Posterior vena cava (tissue), 2 donors: ENCODE measurements at places on chromosomes 7 and 10. TPM values are rescaled to one million over a fixed set of nuclear protein-coding genes. Genes with fewer than 3 reads are reported as not detected.

- no peak for DNase-seq
These were observed 12.0 kb upstream of the AOAH start for GRCh38 chr7:36736090-36736898.

DNA sequence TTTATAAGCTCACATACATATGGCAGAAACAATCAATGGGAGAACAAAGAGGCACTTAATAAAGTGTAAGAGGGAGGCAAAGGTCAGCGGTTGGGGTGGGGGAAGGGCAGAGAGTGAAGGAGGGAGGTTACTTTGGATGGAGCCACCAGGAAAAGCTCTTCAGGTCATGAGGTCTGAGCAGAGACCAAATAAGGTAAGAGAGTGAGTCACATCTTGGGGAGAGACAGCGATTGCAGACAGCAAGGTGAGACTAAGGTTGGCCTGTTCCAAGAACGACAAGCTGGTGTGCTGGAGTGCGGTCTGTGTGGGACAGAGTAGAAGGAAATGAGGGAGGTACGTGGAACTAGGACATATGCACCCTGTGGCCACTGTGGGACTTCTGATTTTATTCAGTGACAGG lies 74.3 kb upstream of the TOMM7 start:
- DNase-seq = no peak

- DNase-seq = no peak
These were observed 236.1 kb upstream of the BMPER start for GRCh38 chr7:33669251-33669670.

- no peak for DNase-seq
These were observed 79.2 kb upstream of the PTPRZ1 start for GRCh38 chr7:121793716-121794115.

GRCh38 chr7:129083525-129083924 lies 28.6 kb upstream of the TNPO3 start:
- no peak for DNase-seq

DNA sequence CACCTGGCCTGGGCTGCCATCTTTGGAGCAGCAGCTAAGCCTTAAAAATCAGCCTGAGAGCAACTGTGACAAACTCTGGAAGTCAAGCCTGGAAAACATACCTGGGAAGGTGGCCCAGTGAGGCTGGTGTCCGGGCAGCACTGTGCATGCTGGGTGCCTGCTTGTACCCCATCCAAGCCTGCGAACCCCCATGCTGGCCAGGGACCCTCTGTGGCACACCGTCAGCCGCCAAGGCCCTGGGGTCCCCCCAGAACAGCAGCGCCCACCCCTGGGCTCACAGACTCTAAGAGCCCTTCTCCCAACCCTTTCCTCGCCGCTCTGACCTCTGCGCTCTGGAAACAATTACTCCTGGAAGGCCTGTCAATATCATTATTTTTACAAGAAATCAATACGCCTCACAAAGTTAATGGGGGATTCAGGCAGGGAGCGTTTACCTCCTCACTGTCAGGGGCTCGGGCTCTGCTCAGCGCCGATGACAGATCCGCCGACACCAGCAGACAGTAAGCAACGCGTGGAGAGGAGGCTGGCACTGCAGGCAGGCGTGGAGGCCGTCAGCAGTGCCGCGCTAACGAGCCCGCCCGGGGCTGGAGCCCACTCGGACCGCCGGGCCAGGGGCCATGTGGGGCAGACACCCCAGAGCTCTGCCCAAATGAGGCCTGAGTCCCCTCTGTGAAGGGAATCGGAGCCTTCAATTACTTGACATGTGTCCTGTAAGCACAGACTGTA lies 54.4 kb downstream of the EBF3 start:
- peak; percentile 47 for DNase-seq

- DNase-seq = peak; percentile 89
These were observed 116.6 kb downstream of the KLF6 start for GRCh38 chr10:3668276-3668965.

DNA sequence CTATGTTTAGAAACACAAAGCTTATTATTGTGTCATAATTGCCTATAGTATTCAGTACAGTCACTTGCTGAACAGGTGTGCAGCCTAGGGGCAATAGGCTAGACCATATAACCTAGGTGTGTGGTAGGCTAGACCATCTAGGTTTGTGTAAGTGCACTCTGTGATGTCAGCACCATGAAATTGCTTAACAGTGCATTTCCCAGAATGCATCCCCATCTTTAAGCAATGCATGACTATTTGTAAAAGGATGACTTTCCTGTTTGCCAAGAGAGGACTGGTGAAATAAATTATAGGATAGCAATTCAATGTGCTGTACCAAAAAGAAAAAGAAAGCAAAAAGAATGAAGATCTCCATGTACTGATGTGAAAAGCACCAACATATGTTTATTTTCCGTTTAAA lies 288.7 kb upstream of the AUTS2 start:
- DNase-seq = no peak

DNA sequence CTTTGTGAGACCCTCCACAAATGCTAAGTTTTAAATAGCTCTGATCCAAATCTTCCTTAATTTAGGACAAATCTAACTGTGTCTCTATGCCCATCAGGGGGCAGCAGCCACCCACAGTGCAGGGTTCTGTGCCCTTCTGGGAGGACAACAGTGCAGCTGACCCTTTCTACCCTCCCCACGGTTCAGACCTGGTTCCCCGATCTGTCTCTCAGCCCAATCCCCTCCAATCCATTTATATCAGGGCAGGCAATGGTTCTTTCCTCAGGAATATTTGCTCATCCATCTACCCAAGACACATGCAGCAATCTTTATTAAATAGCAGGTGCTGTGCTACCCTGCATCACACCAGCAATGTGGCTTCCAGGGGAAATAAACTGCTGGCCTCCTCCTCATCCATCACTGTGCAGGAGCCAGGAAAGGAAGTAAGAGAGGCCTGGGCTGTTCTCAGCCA lies 4.0 kb upstream of the RBM28 start:
- DNase-seq = no peak

DNA sequence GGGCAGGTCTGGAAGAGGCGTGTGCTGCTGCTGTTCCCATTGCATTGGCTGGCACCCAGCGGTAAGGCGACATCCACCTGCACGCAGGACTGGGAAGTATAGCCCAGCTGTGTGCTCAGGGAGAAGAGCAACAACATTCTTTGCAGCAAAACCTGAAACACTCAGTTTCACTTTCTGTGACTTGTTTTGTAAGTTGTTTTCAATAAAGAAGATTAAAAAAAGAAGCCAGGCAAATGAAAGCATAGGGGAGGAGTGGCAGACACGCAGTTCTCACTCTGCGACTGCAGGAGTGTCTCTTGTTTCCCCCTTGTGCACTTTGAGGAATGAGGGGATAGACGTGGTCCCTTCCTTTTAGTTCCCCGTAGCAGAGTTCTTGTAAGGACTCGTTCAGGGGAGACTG lies 5.8 kb downstream of the FBH1 start:
- DNase-seq = peak; percentile 18

- no peak for DNase-seq
These were observed 8.8 kb downstream of the CRPPA start for GRCh38 chr7:16412274-16413254.

DNA sequence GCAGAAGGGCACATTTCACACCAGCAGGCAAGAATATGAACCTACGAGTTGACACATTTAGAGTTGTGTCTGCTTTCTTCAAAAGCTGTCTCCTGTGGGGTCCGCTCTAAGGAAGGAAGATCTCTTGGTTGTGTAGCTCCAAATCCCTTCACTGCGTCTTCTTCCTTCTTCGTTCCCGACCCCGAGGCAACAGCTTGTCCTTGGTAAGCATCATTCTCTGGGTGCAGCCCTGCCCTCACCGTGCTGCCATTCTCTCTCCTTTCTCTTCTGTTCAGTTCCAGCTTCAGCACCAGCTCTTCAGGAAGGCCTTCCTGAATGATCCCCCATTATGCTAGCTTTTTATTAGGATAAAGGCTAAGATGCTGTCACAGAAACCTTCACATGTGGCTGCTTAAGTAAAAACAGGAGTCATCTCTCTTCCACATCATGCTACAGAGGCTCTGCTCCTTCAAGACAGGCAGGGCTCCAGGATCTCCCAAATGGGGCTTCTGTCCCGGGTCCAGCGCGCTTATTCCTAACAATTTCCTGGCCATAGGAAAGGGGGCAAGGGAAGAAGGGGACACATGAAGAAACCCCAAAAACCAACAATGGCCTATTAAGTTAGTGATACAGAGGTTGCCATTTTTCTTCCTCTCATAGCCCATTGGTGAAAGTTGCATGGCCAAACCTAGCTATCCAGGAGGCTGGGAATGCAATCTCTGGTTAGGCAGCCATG lies 52.2 kb upstream of the SHH start:
- DNase-seq = peak; percentile 40

DNA sequence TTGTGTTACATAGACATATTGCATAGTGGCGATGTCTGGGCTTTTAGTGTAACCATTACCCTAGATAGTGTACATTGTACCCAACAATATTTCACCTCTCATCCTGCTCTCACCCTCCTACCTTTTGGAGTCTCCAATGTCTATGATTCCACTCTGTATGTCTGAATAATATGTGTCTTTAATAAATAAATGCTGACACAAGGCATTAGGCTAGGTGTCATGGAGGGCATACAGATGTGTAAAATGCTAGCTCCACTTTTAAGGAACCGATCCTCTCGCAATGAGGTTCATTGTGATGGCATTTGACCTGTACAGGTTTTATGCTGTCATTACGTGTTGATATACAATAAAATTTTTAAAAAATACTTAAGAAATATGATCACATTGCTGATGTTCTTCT lies 74.3 kb downstream of the NEBL start:
- DNase-seq = no peak

DNA sequence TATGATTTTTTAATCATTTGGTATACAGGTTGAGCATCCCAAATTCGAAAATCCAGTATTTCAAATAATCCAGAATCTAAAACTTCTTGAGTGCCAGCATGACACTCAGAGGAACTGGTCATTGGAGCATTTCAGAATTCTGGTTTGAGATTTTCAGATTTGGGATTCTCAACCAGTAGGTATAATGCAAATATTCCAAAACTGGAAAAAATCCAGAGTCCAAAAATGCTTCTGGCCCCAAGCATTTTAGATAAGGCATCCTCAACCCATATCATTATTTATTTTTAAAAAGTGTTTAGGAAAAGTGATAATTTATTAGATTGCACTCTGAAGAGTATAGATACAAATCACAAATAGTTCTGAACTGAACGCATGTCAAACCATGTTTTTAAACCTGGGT lies 120.7 kb downstream of the VPS50 start:
- DNase-seq = no peak

GRCh38 chr7:1968397-1969111 lies 264.2 kb downstream of the MAD1L1 start:
- peak; percentile 72 for DNase-seq

GRCh38 chr10:76649723-76650127 lies 987.9 kb downstream of the KCNMA1 start:
- no peak for DNase-seq

DNA sequence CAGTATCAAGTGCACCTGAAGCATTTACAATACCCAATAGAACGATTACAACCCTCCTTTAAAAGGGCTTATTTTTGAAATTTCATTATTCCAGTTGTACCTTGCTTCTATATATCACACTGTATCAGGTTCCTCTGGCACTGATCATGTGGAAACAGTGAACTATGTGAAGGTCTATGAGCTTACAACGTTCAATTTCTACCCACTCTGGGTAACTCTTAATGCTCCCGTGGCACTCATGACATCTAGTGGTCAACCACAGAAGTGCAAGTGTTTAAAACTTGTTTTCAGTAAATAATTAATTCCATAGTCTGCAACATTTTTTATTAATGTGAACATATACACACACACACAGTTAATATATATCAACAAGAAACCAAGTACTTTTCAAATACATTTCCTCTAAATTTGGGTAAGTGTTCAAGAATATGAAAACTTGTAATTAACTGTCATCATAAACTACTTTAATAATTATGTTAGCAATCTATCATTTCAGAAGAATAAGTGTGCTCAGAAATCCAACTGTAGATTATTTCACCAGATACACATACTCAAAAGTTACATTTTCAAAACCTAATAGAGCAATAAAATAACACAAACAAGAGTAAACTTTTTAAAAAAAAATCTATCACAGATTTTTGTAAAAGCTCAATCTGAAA lies 61.0 kb downstream of the MPP7 start:
- no peak for DNase-seq

DNA sequence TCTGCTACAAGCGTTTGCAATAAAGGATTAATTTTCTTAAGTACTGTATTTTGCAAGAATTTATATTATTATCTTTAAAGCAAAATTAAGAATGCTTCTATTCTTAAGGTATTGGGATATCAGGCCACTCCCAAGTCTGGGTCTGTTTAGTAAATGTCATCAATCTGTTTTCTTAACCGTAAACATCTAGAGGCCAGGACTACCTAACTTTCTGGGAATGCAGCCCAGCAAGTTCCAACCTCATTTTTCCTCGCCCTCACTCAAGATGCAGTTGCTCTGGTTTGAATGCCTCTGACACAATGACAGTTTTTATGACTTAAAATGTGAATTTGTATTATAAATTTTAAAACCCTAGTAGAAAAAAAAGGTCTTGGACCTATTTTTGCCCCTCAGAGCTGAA lies 143.5 kb downstream of the INHBA start:
- no peak for DNase-seq

DNA sequence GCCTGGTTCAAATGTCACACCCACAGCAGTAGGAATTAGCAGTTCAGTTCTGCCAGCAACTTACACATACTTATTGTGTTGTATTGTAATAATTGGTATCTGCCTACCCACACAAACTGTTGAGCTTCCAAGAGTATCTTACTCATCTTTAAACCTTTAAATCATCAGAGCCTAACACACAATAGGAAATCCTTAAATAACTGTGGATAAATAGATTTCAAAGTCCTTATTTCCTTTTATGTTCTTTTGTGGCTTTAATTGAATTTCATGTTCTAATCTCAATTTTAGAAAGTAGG lies 3.9 kb downstream of the CASD1 start:
- DNase-seq = no peak

GRCh38 chr10:124707144-124707467 lies 37.1 kb downstream of the FAM53B start:
- no peak for DNase-seq

DNA sequence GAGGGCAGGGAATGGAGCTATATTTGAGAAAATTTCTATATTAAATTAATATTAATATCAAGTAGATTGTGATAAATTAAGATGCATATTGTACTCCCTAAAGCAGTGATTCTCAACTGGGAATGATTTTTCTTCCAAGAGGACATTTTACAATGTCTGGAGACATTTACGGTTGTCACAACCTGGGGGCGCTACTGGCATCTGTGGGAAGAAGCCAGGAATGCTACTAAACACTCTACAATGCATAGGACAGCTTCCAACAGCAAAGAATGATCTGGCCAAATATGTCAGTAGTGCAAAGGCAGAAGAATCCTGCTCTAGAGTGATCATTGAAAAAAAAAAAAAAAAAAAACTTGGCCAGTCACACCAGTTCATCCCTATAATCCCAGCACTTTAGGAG lies 100.0 kb downstream of the LSM5 start:
- DNase-seq = no peak

GRCh38 chr10:69640196-69640980 lies 10.3 kb downstream of the FAM241B start:
- DNase-seq = peak; percentile 66

- DNase-seq = no peak
These were observed 5.7 kb upstream of the TAS2R40 start for GRCh38 chr7:143216151-143216550.

GRCh38 chr7:110187877-110188554 lies 902.9 kb upstream of the LRRN3 start:
- DNase-seq = no peak

FOXI2 gene
- 0.14 TPM for total RNA-seq

ARHGAP22 gene
- total RNA-seq = 9.8 TPM

SLC18A3 gene
- not detected for total RNA-seq

HOXA5 gene
- 11.3 TPM for total RNA-seq

ANKRD22 gene
- 0.28 TPM for total RNA-seq

STK31 gene
- total RNA-seq = 0.62 TPM

FLNC gene
- 440 TPM for total RNA-seq

ARMC3 gene
- total RNA-seq = not detected

HMX2 gene
- not detected for total RNA-seq

RPEL1 gene
- not detected for total RNA-seq

CTAGE8 gene
- 0.60 TPM for total RNA-seq

CTAGE4 gene
- 0.29 TPM for total RNA-seq
